Activated naive CD8-positive, alpha-beta T cell treated with anti-CD3 and anti-CD28 coated beads for 36 hours (primary cell): ENCODE measurements at places on chromosomes 12 and 14. TPM values are rescaled to one million over a fixed set of nuclear protein-coding genes. Genes with fewer than 3 reads are reported as not detected.

- H3K27me3 ChIP-seq = no peaks in the 10 kb centered on the region
- H3K36me3 ChIP-seq = no peaks in the 10 kb centered on the region
- H3K27ac ChIP-seq = no peak overlapping the region
- no peak overlapping the region for H3K4me3 ChIP-seq
- H3K4me1 ChIP-seq = no peaks in the 10 kb centered on the region
- no peak for DNase-seq
These were observed 435.8 kb downstream of the RPL10L start for GRCh38 chr14:46215801-46216200.

DNA sequence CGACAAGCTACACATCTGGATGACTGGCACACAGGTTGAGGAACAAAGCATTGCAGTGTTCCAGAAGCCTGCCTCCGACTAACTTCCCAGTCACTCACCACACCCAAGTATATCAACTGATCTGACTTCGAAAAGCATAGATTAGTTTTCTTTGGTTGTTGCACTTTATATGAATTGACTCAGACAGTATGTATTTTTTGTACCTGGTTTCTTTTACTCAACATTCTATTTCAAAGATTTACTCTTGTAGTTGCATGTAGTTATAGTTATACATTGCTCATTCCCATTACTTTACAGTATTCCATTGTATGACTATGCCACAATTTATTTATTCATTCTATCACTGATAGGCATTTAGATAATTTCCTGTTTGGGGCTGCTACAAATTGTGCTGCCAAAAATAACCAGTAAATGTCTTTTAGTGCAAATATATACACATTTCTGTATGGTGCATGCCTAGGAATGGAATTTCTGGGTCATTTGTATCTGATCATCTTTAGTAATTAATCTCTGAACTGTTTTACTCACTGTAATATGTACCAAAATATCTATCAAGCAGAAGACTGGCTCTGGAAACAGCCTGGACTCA lies 17.8 kb downstream of the PLCZ1 start:
- DNase-seq = no peak
- no peaks in the 10 kb centered on the region for H3K27me3 ChIP-seq
- H3K4me1 ChIP-seq = no peaks in the 10 kb centered on the region

DNA sequence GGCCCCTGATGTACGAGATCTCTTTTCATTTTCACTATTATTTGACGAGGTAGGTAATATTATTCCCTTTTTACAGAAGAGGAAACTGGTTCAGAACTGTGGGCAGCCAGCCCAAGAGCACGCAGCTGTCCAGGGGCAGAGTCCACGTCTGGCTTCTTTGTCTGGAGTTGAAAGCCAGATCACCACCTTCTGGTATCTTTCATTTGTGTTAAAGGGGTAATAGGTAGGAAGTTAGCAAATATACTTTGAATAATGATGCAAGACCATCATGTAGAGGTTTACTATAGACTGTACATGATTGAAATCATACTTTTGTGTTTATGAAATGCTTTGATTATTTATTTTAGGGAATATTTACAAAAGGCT lies 144.1 kb upstream of the AMIGO2 start:
- H3K27me3 ChIP-seq = no peaks in the 10 kb centered on the region
- H3K36me3 ChIP-seq = peaks cover 79% of the 10 kb centered on the region
- peak overlapping the region; percentile 96 for H3K27ac ChIP-seq
- DNase-seq = peak; percentile 9
- peaks cover 71% of the 10 kb centered on the region for H3K4me1 ChIP-seq
- H3K4me3 ChIP-seq = peak overlapping the region; percentile 89

DNA sequence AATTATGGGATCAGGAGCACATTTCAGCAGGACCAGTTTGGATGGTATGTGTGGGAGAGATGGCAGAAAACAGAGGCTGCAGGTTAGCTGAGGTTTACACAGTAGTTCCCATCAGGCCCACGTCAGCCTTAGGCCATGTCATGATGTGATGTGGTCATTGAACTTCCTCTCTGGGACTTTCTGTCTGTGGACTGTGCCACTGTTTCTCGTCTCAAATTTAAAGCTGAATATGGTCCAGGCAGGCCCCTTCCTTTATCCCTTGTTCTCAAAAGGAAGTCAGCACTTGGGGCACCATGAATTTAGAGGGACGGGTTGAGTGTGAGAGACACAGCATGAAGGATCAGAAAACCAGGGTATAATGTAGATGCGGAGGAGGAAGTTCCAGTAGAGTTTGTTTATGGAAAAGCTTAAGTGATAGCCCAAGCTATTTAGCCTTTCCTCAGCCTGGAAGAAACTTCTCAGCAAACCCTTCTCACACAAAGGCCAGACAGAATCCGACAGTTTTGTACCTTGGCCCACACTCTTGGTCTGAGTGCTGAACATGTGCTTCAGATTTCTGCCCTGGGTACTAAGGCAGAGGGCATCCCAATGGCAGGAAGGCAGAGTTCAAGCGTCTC lies 3.6 kb upstream of the IGFBP6 start:
- H3K36me3 ChIP-seq = no peaks in the 10 kb centered on the region
- no peak for DNase-seq
- H3K4me1 ChIP-seq = peaks cover 22% of the 10 kb centered on the region
- no peak overlapping the region for H3K27ac ChIP-seq
- peaks cover 5% of the 10 kb centered on the region for H3K27me3 ChIP-seq

DNA sequence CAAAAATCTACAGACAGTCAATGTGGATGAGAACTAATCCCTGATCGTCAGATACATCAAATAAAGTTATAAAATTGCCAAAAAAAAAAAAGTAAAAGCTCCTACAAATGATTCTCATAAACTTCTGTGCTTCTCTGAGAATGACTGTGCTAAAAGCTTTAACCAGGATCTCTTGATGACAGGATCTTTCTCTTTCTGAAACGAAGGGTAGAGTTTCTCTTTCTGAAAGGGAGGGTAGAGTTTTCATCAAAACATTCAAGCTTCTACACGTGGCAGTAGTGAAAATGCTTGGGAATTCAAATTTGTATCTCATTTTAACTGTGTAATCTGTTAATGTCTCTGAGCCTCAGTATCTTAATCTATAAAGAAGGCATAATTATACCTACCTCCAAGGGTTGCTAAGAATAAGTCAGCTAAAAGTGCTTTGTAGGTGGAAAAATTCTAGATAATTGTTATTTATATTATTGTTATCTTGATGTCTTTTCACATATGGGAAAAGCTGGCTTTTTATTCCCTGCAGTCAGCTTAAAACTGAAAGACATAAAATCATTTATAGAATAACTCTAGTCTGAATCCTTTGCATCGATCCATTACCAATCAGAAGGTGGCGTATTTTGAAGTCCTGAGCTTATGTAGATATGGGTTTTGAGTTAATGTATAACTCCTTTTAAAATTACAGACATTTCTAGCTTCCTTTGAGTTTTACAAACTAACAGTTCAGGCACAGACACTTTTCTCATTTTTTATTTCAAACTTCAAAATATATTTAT lies 157.4 kb downstream of the DACT1 start:
- no peaks in the 10 kb centered on the region for H3K4me1 ChIP-seq
- H3K27me3 ChIP-seq = no peaks in the 10 kb centered on the region
- no peaks in the 10 kb centered on the region for H3K36me3 ChIP-seq
- H3K27ac ChIP-seq = no peak overlapping the region

- H3K27me3 ChIP-seq = no peaks in the 10 kb centered on the region
- H3K4me3 ChIP-seq = no peak overlapping the region
- no peak for DNase-seq
These were observed 108.6 kb downstream of the EGLN3 start for GRCh38 chr14:33842299-33842698.

DNA sequence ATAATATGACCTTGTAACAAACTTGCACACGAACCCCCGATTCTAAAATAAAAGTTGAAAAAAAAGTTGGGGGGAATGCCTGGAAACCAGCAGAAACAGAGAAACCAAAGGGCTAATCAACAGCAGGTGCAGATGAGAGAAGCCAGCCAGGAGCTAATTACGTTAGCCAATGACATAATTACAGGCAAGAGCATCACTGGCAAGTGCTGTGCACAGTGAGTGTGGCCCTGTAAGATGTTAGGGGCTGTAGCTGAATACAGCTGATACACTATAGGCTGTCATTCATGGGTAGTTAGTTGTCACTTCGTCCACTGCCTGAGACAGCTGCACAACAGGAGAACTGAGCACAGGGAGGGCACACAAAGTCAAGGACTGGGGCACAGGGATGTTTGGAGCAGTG lies 7.3 kb upstream of the FGF23 start:
- H3K4me3 ChIP-seq = no peak overlapping the region
- DNase-seq = no peak
- H3K36me3 ChIP-seq = no peaks in the 10 kb centered on the region
- no peaks in the 10 kb centered on the region for H3K27me3 ChIP-seq
- no peaks in the 10 kb centered on the region for H3K4me1 ChIP-seq

GRCh38 chr12:96261557-96261956 lies 67.4 kb downstream of the ELK3 start:
- H3K4me3 ChIP-seq = no peak overlapping the region
- peaks cover 33% of the 10 kb centered on the region for H3K36me3 ChIP-seq
- no peaks in the 10 kb centered on the region for H3K27me3 ChIP-seq
- H3K27ac ChIP-seq = no peak overlapping the region
- no peak for DNase-seq

DNA sequence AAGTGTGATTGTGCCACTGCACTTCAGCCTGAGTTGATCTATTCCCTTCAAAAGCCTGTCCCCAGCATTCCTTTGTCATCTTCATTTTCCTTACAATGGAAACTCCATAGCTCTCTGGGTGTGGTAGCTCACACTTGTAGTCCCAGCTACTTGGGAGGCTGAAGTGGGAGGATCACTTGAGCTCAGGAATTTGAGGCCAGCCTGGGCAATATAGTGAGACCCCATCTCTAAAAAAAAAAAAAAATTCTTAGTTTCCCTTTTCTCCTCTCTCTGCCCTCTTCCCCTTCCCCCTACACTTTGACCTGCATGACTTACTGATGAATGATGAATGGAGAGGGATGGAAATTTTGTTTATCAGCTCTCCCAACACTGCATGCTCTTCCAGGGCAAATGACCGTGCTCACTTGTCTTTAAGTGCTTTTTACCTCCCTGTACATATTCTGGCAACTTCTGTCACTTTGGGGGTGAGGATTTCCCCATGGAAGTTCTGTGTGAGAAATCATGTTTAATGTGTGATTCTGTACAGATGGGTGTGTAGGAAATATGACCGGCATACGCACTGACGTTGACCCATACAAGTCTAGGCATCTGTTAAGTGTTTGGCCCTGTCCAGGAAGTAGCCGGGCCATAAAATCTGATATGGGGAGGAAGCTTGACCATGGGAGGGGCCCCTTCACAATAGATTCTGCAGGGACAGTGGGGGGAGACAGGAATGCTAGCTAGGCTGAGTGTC lies 65.4 kb downstream of the ZFP36L1 start:
- no peak overlapping the region for H3K4me3 ChIP-seq
- peaks cover 18% of the 10 kb centered on the region for H3K4me1 ChIP-seq
- H3K36me3 ChIP-seq = no peaks in the 10 kb centered on the region
- H3K27ac ChIP-seq = no peak overlapping the region

DNA sequence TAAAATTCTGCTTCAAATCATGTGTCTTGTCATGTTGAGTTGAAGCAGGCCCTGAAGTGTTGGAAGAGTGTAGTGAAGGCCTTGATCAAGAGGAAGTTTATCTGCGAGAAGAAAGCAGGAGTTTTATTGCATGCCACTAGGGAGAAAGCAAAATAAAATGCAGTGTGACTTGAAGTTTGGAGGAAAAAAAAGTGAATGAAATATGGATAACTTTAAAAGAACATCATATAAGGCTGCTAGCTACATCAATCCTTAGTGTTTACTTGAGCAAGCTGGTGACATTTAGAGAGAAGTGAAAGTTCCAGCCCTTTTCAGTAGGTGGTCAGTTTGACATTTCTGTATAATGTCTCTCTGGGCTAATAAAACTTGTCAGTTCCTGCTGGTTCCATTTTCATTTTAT lies 841.1 kb downstream of the TMTC2 start:
- no peak overlapping the region for H3K27ac ChIP-seq
- DNase-seq = no peak
- no peaks in the 10 kb centered on the region for H3K4me1 ChIP-seq
- no peaks in the 10 kb centered on the region for H3K36me3 ChIP-seq
- H3K27me3 ChIP-seq = no peaks in the 10 kb centered on the region

DNA sequence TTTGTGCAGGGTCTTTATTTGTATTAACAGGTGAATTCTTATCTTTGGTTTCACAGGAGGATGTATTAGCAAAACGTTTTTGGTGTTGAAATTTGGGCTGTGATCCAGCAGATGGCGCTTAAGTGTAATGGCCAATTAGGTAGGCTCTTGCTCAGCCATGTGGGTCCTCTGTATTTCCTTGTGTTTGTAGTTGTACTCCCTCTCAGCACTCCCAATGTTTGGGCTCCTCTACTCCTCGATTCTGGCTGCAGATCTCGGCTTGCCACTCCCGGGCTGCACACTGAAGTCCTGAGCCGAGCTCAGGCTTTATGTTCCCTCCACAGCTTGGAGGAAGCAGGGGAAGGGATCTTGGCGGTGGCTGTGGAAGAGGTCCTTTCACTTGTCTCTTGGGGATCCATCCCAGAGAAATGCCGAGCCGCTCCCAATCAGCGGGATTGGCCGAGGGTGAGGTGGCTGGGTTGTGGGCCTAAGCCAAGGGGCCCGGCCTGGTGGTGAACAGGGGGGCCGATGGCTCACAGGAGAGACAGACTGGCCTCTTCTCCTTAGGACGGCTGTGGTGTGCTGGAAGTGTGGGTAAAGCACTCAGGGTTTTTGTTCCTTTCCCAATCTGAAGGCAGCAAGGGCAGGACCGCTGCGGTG lies 133.7 kb downstream of the AEBP2 start:
- peaks cover 2% of the 10 kb centered on the region for H3K4me1 ChIP-seq
- peak; percentile 33 for DNase-seq
- no peaks in the 10 kb centered on the region for H3K27me3 ChIP-seq
- H3K27ac ChIP-seq = peak overlapping the region; percentile 44
- no peak overlapping the region for H3K4me3 ChIP-seq

DNA sequence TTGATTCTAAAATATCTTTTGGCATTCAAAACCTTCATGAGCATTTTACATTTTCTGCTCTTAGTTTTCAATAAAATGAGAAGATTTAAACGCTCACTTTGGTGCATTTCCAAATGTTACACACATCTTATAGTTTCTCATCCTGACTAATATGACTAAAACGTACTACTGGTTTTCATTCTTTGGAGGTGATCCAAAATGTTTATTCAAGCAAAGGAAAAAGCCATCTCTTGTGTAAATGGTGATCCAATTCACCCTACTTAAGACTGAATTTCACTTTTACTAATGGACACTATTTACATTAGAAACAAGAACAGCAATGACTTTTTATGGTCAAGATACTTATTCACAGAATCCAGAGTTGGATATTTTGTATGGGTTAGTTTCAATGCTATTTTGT lies 86.6 kb downstream of the KITLG start:
- no peaks in the 10 kb centered on the region for H3K4me1 ChIP-seq
- H3K27ac ChIP-seq = no peak overlapping the region
- no peak overlapping the region for H3K4me3 ChIP-seq
- H3K36me3 ChIP-seq = no peaks in the 10 kb centered on the region

- H3K4me1 ChIP-seq = no peaks in the 10 kb centered on the region
- H3K27me3 ChIP-seq = no peaks in the 10 kb centered on the region
- peaks cover 8% of the 10 kb centered on the region for H3K36me3 ChIP-seq
- no peak overlapping the region for H3K4me3 ChIP-seq
- H3K27ac ChIP-seq = no peak overlapping the region
These were observed 101.2 kb downstream of the IPO8 start for GRCh38 chr12:30594509-30594908.

Gene PRB4
- not detected for total RNA-seq

Gene INSM2
- total RNA-seq = not detected
